ENCODE measurements at places on chromosomes 12 and 14. TPM values are rescaled to one million over a fixed set of nuclear protein-coding genes. Genes with fewer than 3 reads are reported as not detected.

DNA sequence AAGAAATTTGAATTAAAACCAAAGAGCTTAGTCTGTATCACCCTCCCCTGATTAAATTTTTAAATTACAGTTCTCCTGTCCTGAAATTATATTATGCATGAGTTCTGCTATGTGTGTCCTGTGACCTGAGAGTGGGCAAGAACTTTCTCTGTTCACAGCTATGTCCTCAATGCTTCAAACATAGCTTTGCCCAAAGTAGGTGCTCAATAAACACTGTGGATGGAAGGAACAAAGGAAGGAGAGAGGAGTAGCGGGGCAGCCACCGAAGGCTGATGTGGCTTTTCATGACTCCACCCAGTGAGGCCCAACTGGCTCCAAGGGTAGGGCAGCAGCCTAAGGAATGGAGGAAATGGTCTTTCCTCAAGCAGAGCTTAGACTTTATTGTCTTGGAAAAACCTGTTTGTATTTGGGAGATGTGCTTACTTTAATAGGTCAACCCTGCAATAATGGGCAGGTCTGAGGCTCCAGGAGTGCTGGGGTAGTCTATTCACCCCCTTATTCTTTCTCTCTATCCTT is 7.6 kb upstream of the MARK3 start:
- no peaks in the 10 kb centered on the region for H3K36me3 ChIP-seq
- H3K27me3 ChIP-seq: no peaks in the 10 kb centered on the region
- no peak overlapping the region for H3K27ac ChIP-seq
- no peak for DNase-seq
- H3K4me3 ChIP-seq: no peak overlapping the region
- H3K4me1 ChIP-seq: no peaks in the 10 kb centered on the region

- DNase-seq: no peak
- H3K27ac ChIP-seq: no peak overlapping the region
- no peaks in the 10 kb centered on the region for H3K36me3 ChIP-seq
- H3K27me3 ChIP-seq: no peaks in the 10 kb centered on the region
- no peaks in the 10 kb centered on the region for H3K4me1 ChIP-seq
These were observed 49.3 kb downstream of the EEA1 start for GRCh38 chr12:92879698-92880322.

- no peak overlapping the region for H3K4me3 ChIP-seq
- no peak for DNase-seq
- no peak overlapping the region for H3K27ac ChIP-seq
- no peaks in the 10 kb centered on the region for H3K36me3 ChIP-seq
- 0 out of 2 replicates have a peak, but pooled peaks cover 2% of the 10 kb centered on the region for H3K27me3 ChIP-seq
These were observed 85.4 kb downstream of the PHETA1 start for GRCh38 chr12:111283521-111283920.

DNA sequence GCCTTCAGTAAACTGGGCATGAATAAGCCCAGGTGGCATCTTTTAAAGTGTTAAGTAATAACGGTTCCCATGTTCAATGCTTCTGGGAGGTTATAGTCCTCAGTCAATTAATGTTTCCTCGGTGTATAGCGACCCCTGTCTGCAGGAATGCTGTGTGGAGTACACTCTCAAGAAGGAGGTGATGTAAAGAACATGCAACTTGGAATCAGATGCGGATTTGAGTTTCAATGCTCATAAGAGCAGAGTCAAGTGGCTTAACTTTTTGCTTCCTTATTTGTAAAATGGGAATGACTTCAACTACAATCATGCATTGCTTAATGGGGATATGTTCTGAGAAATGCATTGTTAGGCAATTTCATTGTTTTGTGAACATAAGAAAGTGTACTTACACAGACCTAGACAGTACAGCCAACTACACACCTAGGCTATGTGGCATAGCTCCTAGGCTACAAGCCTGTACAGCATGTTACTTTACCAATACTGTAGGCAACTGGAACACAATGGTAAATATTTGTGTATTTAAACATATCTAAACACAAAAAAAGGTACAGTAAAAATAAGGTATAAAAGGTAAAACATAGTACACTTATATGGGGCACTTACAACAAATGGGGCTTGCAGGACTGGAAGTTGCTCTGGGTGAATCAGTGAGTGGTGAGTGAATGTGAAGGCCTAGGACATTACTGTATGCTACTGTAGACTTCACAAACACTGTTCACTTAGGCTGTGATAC is 6.7 kb upstream of the MRPS35 start:
- no peaks in the 10 kb centered on the region for H3K27me3 ChIP-seq
- DNase-seq: peak; percentile 96
- H3K4me3 ChIP-seq: no peak overlapping the region
- H3K36me3 ChIP-seq: no peaks in the 10 kb centered on the region

GRCh38 chr12:623172-623864 is 39.9 kb downstream of the NINJ2 start:
- H3K27ac ChIP-seq: peak overlapping the region; percentile 54
- H3K4me1 ChIP-seq: peaks cover 25% of the 10 kb centered on the region
- H3K36me3 ChIP-seq: no peaks in the 10 kb centered on the region

DNA sequence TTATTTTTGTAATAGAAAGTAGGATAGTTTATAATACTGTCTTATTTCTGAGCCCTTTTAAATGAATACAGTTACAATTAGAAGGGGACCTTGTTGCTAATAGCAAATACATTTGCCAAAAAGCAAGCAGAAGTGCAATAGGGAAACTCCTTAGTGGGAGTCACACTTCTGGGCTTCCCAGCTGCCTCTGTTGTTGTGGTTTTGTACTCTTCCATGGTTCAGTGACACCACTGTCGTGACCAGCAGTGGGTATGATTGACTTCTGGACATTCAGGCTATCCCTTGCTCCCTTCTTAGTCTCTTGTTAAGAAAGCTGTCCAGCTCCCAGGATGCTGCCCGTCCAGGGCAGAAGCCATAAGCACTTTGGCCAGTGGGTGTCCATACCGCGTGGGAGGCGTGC is 22.6 kb downstream of the TCTN1 start:
- H3K4me1 ChIP-seq: no peaks in the 10 kb centered on the region
- H3K4me3 ChIP-seq: no peak overlapping the region
- DNase-seq: no peak
- no peaks in the 10 kb centered on the region for H3K36me3 ChIP-seq
- H3K27ac ChIP-seq: no peak overlapping the region
- no peaks in the 10 kb centered on the region for H3K27me3 ChIP-seq

DNA sequence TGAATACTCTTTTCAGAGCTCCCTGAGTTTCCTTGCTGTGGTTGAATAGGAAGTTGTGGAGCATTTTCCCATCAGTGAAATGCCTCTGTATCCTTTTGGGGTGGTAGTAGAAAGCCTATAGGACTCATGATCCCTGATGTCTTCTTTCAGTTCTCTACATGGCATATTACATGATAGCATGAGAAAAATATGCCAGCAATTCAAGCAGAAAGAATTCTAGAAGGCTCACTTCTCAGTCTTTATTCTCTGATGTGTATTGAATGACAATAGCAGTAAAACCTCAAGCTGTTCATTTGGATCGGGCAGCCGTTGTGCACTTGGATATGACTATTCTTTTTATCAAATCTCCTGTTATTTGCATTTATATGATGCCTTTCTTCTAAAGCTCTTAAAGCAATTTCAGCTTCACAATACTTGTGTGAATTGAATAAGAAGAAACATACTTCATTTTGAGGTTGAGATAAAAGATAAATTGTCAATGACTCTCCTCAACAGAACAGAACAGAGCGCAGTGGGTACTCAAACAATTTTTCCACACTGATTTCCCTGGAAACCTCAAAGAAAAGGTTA is 251.5 kb upstream of the FBXO33 start:
- H3K27me3 ChIP-seq: no peaks in the 10 kb centered on the region
- H3K36me3 ChIP-seq: no peaks in the 10 kb centered on the region
- no peak for DNase-seq
- H3K4me3 ChIP-seq: no peak overlapping the region
- no peak overlapping the region for H3K27ac ChIP-seq

- H3K36me3 ChIP-seq: no peaks in the 10 kb centered on the region
- H3K27ac ChIP-seq: no peak overlapping the region
- no peak overlapping the region for H3K4me3 ChIP-seq
- DNase-seq: no peak
These were observed 361.5 kb downstream of the FUT8 start for GRCh38 chr14:65774041-65774440.

GRCh38 chr12:1332327-1332726 is 262.1 kb downstream of the FBXL14 start:
- H3K27ac ChIP-seq: no peak overlapping the region

- H3K4me3 ChIP-seq: no peak overlapping the region
- H3K4me1 ChIP-seq: no peaks in the 10 kb centered on the region
- H3K27me3 ChIP-seq: no peaks in the 10 kb centered on the region
- no peak for DNase-seq
- no peak overlapping the region for H3K27ac ChIP-seq
These were observed 35.2 kb downstream of the UBE3B start for GRCh38 chr12:109512608-109513007.

GRCh38 chr12:79686171-79686570 is 4.6 kb downstream of the PAWR start:
- H3K4me3 ChIP-seq: peak overlapping the region; percentile 73
- H3K36me3 ChIP-seq: no peaks in the 10 kb centered on the region
- DNase-seq: no peak
- no peaks in the 10 kb centered on the region for H3K27me3 ChIP-seq
- H3K4me1 ChIP-seq: peaks cover 54% of the 10 kb centered on the region

The TMCC3 gene
- total RNA-seq: 0.92 TPM

The GPR137C gene
- total RNA-seq: 2.7 TPM

All from Panc1 (cell line).